Natural killer cell (primary cell): ENCODE measurements at places on chromosomes 3 and 15. TPM values are rescaled to one million over a fixed set of nuclear protein-coding genes. Genes with fewer than 3 reads are reported as not detected.
A peak's percentile ranks its signal among the peaks of the same experiment; 100 is the strongest.

GRCh38 chr3:6806991-6807390 lies 53.9 kb upstream of the GRM7 start:
- H3K27ac ChIP-seq, result no peak overlapping the region
- H3K4me3 ChIP-seq, result no peak overlapping the region
- no peaks in the 10 kb centered on the region for H3K4me1 ChIP-seq
- H3K36me3 ChIP-seq, result no peaks in the 10 kb centered on the region
- H3K27me3 ChIP-seq, result no peaks in the 10 kb centered on the region

- H3K36me3 ChIP-seq, result no peaks in the 10 kb centered on the region
- no peak for DNase-seq
- H3K27me3 ChIP-seq, result no peaks in the 10 kb centered on the region
- H3K4me3 ChIP-seq, result no peak overlapping the region
Measured at GRCh38 chr3:64122476-64122875, 99.2 kb upstream of the PSMD6 start.

GRCh38 chr15:52076889-52077781 lies 35.4 kb downstream of the BCL2L10 start:
- H3K4me1 ChIP-seq, result peaks cover 6% of the 10 kb centered on the region
- H3K27me3 ChIP-seq, result no peaks in the 10 kb centered on the region
- no peaks in the 10 kb centered on the region for H3K36me3 ChIP-seq

GRCh38 chr3:36058404-36059030 lies 321.8 kb upstream of the STAC start:
- H3K4me1 ChIP-seq, result no peaks in the 10 kb centered on the region
- DNase-seq, result no peak
- no peak overlapping the region for H3K4me3 ChIP-seq

The AMT gene
- total RNA-seq, result 13.4 TPM

DNA sequence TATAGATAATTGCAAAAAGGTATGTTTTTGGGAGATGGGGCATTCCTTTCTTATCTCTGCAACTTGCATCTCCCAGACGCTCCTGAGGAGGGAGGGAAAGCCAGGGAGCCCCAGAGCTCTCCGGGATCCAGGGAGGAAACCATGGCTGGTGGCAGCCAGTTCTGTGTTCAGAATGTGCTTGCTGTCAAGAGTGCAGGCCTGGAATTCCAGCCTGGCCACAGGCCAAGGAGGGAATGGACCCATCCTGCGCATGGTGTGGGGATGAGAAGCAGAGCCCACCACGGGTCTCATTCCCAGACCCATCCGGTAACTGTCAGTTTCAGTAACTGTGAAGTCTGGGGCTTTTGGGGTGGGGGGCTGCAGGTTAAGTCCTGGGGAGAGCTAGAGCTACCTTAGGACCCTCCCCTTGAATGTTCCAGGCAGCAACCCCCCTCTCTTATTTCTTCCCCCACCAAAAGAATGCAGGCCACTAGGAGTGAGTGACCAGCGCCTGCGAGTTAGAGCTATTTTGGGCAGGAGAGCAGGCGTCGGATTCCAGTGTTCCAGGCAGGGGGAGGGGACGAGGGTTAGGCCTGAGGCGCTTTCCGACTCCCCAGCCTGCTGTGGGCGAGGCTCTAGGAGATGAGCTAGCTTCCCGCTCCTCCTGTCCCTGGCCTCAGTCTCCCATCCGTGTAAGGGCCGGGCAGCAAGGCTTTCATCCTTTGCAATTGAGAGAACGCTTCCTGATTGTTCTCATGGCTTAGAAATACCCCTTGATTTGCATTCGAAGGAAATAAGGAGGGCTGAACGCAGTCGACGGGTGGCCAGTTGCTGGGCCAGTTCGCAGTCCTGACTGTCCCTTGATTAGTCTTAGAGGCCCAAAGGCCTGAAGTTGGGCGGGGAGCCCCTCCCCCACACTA lies 781 bp upstream of the DAG1 start:
- DNase-seq, result no peak
- peaks cover 22% of the 10 kb centered on the region for H3K4me1 ChIP-seq
- H3K4me3 ChIP-seq, result peak overlapping the region; percentile 71
- peak overlapping the region; percentile 82 for H3K27ac ChIP-seq
- H3K27me3 ChIP-seq, result no peaks in the 10 kb centered on the region
